ENCODE measurements at places on chromosomes 5 and 9.

GRCh38 chr5:146718609-146719008, 159.9 kb downstream of the PPP2R2B start:
- no peak for DNase-seq

GRCh38 chr9:88529496-88529895, 5.5 kb upstream of the NXNL2 start:
- no peak for DNase-seq

- DNase-seq = no peak
Observed at GRCh38 chr5:33059081-33059480, 348.0 kb downstream of the NPR3 start.

- DNase-seq = no peak
Observed at GRCh38 chr9:103991698-103992097, 102.4 kb upstream of the SMC2 start.

DNA sequence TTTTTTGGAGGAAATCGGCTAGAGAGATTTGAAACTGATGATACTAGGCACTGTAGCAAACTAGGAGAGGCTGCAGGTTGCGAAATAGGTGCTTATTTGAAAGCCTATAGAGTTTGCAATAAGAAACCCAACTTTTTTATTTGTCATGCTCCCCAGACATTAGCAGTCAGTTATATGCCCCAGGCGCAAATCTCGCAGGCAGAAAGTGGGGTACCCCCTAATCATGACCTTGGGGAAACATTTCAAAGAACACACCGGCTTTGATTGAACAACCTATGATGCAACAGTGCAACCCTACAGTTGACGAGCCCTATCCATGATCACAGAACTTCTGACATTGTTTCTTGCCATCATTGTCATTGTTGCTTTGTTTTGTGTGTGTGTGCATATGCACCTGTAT, 510.5 kb downstream of the RAB3C start:
- DNase-seq = no peak

DNA sequence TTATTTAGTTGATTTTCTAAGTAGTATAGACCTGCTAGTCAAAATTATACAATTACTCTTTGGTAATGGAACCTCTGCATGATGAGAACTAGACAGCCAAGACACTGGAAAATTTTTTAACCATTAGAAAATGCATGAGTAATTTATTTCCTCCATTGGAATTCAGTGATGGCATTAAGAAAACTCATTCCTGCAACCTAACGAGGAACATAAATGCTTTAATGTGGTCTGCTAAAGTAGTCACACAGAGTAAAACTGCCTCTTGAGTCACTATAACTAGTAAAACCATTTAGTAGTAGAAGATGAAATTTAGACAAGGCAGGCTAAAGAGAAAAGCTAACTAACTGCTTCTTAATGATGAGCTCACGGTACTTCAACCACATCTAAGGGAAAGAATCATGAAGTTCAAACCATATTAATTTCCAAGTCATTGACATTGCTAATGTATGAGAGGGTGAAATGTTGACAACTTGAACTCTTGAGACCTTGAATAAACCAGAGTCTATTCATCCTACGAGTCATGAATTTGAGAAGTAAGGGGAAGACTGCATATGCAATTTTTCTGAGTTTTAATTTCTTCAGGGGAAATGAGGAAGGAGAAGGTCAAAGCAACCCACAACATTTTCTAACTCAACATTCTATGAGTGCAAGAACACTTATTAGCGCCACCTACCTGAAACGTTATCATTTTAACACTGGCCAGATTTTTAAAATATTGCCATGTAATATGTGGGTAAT, 74.4 kb downstream of the GLIS3 start:
- no peak for DNase-seq

All from activated CD8-positive, alpha-beta memory T cell treated with anti-CD3 and anti-CD28 coated beads, Interleukin-2, amount 50 U/mL, for 48 hours (primary cell).